ENCODE measurements at places on chromosomes 5 and 9.

DNA sequence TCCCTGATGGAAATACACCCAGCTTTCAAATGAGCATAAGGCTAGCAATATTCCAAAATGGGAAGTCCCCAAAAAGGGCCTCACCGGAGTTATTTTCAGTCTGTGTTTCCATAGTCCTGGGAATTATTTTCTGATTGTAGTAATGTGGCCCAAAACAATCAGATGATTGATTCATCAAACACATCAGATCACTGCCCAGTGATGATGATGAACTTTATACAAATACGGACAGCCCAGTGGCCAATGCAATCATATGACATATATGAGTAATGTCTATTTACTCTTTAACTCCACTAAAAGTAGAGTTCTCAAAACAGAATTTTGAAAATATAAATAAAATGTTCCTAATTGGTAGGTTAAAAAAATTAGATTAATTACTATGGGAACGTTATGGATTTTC, 467.8 kb downstream of the ZNF608 start:
- no peak for DNase-seq

GRCh38 chr5:106331415-106331814, 1339.3 kb downstream of the EFNA5 start:
- DNase-seq, result no peak

- DNase-seq, result no peak
Observed at GRCh38 chr5:128357226-128357625, 180.8 kb downstream of the FBN2 start.

GRCh38 chr5:54362992-54363625, 52.7 kb upstream of the ARL15 start:
- no peak for DNase-seq

DNA sequence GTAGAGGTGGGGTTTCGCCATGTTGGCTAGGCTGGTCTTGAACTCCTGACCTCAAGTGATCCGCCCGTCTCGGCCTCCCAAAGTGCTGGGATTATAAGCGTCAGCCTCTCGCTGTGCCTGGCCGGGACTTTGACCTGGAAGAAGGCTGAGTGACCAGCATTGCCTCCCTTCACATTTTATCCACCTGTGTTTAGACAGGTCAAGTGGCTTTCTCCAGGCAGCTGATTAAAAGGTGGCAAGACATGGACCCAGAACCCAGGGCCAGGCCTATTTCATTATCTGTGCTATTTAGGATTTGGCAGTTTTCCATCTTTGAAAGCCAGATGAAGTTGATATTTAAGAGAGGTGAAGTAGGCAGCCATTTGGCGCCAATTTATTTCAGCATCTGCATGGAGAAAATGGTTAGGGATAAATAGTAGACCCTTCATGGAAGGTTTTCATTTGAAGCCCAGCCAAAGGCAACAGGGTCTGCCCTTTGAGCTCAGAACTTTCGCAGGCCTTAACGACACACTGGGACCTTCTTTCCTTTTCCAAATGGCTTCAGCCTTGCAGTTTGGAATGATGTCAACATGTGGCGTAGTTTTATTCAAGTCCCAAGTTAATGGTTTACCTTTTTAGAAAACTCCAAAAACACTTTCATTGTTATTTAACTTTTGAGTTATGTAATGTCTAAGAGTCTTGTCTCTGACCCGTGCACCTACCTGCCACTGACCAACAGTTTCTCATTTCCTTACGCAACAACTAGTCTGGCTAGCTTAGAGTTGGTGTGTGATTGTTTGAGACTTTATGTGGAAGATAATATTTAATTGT, 8.4 kb downstream of the DAPK1 start:
- DNase-seq, result no peak

DNA sequence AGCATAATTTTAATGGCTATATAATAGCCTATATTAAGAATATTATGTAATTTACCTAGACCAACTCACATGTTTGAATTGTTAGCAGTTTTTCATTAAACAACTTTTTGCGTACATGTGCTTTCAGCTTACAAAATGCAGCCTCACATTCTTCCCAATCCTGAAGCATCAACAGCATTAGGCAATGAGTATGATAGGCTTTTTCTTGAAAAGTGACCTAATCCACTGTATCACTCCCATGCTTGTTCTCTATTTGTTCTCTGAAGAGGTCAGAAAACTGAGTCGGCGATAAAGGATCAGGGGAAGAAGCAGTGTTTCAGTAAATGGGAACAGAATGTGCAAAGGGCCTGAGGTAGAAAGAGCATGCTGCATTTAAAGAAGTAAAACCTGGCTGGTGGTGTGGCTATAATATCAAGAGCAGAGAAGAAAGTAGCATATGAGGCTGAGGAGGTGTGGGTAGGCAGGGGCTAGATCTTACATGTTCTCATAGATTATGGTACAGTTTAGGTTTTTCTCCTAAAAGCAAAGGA, 212.4 kb downstream of the SAXO1 start:
- no peak for DNase-seq

DNA sequence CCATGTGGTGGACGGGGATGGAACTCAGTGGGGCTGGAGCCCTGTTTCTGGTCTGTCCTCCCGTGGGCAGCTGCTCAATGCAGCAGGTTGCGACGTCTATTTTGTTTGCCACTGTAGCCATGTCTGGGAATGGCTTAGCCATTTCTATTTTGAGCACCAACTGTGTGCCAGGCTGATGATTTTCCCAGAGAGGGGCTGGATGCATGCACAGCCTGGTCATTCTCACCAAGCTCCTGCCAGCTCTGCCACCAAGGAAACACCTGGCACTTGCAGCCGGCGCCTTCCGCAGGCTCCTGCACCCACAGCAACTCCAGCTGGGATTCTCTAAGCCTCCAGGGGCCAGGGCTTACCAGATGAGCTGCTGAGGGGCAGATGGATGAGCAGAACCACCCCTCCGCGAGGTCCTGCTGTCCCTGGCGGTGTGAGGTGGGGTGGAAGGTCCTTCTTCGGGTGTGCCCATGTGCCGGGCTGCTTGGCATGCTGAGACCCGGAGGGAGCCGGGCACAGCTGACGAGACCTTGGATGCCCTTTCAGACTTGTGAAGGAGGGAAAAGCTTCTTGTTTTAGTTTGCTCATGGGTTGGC, 151.2 kb downstream of the RXRA start:
- no peak for DNase-seq

- no peak for DNase-seq
Observed at GRCh38 chr9:129107651-129108050, 2.9 kb downstream of the CRAT start.

DNA sequence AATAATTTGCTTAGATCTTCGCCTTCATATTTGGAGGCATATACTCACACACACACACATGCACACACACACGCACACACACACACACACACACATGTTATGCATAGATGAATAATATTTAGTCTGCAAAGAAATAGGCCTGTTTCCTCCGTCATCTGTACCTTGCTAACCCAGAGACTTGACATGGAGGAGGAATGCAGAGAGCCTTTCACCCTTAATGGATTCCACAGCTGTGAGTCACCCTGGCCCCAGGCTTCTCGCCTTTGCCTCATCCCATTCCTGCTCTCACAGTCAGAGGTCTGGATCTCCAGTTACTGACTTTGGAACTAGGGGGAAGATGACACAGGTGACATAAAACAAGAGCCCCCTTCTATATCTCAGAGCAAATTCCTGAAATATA, 29.7 kb downstream of the ZNF462 start:
- DNase-seq, result no peak

GRCh38 chr5:66904189-66904588, 292.4 kb downstream of the CD180 start:
- no peak for DNase-seq

DNA sequence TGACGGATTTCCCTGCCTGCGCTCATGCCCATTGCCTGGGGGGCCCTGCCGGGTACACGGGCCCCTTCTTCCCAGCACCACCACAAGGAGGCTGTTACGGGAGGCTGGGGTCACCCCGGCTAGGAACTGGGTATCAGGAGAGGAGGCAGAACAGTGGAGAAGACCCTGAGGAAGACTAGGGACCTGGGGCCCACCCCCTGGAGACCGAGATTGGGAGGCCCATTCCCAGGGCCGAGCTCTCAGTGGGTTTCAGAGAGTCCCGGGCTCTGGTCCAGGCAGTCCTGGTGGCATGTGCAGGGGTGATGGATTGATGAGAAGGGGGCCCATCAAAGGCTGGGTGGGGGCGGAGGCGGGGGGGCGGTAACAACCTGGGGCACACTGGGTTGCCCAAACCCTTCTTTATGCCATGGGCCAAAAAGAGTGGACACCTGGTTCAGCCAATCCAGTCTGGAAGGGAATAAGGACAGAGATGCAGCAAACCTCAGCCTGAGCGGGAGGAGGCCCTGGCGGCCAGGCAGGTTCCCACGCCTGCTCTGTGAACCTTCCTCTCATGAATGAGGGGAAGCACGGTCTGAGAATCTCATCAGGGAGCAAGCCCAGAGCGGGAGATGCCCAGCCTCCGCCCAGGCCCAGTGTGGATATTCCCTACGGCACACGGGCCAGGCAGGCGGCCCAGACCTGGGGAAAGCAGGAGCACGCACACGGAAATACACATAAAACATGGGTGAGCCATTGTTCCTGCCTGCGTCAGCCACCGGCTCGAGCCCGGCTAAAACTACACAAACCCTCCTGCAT, 785 bp upstream of the P4HA2 start:
- no peak for DNase-seq

DNA sequence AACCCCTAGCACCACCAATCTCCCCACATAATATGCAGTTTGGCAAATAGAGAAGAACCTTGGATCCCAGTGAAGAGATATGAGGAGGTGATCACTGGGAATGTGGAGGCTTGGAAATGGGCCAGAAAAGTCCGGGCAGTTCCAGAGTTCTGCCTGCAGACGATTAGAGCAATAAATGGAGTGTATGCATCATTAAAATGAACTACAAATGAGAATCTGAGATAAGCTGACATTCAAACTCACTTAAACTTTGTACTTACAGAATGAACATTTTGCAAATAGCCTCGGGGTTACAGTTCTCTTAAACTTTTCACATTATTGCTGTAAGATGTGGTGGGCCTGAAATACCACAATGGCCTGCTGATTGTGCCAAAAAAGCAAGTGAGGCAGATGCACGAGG, 23.0 kb upstream of the LHFPL2 start:
- DNase-seq, result no peak

DNA sequence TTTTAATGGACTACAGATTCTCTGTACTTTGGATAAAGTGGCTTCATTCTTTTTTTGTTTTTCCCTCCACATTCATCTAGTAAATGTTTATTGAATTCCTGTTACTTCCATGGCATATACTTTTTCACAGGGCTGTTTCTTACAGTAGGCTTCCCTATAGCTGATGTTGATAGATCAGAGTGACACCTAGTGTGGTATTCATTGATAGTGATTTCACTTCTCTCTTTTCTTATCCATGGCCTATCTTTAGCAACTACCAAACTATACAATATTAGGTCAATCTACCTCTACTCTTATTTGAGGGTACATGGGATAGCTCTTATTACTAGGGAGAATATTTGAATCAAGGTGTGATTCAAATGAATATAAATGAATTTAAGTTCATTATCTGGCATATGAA, 35.8 kb downstream of the FSD1L start:
- no peak for DNase-seq

DNA sequence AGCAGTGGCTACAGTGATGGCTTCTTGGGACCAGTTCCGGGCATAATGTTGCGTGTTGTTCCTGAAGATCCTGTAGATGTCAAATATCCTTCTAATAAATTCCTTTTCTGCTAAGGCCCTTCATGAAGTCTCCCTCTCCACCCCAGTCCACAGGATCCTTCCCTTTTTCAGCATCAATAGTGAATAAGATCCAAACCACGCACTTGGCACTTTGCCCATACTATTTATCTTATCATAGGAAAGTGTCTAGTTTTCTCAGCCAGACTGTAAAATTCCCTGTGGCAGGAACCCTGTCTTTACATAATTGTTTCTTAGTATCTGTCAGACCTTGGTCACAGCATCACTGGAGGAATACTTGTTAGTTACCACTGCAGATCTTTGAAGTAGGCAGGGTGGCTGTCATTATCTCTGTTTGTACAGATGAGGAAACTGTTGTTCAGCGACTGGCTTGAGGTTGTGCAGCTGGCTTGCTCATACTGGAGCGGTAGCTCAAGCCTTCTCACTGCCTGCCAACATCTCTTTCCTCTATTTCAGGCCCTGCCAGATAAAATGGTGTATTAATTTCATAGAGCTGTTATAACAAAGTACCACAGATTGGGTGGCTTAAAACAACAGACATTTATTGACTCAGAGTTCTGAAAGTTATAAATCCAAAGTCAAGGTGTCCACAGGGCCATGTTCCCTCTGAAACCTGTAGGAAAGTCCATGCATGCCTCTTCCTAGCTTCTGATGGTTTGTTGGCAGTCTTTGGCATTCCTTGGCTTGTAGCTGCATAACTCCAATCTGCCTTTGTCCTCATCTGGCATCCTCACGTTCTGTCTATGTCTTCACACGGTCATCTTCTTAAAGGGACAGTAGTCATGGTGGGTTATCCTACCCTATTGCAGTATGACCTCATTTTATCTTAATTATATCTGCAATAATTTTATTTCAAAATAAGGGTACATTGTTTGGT, 33.5 kb upstream of the APC start:
- no peak for DNase-seq

- no peak for DNase-seq
Observed at GRCh38 chr9:81028504-81028903, 660.8 kb downstream of the TLE1 start.

DNA sequence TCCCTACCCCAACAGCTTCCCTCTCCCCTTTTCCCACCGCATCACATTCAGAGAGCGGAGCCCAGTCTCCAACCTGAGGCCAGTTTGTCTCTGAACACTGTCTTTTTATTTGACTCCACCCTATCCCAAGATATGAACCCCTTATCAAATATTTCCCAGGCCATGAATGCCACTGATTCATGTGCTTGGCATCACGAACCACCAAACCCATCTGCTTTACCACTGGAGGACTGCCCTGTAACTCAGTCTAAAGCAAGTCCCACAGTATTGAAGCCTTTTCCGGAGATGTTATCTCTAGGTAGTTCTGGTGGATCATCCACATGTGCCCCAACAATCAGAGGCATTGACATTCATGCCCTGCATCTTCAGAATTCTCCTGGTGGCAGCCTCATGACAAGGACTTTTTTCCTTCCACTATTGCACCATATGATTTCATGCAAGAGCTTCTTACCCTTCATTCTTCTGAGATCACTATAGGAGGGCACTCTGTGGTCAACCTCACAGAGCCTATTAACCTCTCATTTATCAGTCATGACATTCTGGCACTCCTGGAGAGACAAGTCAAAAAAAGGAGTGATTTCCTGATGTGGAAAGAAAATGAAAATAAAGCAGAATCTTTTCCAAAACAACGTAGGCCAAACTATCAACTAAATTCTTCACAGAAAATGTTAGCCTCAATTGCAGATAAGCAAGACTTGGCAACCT, 12.3 kb upstream of the SPATA31D4 start:
- no peak for DNase-seq

GRCh38 chr5:109558364-109558763, 131.4 kb upstream of the MAN2A1 start:
- DNase-seq, result no peak

DNA sequence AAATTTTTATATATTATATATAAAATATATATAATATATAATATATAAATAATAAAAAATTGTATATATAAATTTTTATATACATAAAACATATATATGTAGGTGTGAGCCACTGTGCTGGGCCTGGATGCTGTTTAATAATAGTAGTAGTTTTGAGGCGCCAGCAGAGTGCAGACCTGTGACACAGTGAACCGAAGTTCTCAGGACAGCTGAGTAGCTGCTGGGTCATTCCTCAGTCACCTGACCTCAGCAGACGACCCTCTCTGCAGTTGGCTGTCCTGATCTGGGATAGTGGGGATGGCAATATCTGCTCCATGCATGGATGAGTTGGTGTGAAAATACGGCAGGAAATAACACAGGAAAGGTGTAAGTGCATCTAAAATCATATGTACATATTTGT, 3.3 kb upstream of the SNX18 start:
- no peak for DNase-seq

Data from activated T-cell treated with anti-CD3 and anti-CD28 coated beads for 24 hours (primary cell).